Spinal cord (tissue), 10 donors: ENCODE measurements at places on chromosomes 1 and 21. TPM values are rescaled to one million over a fixed set of nuclear protein-coding genes. Genes with fewer than 3 reads are reported as not detected.

Gene AGMAT
- 1.9 TPM for polyA plus RNA-seq

Gene KIF26B
- polyA plus RNA-seq = 37.1 TPM

DNA sequence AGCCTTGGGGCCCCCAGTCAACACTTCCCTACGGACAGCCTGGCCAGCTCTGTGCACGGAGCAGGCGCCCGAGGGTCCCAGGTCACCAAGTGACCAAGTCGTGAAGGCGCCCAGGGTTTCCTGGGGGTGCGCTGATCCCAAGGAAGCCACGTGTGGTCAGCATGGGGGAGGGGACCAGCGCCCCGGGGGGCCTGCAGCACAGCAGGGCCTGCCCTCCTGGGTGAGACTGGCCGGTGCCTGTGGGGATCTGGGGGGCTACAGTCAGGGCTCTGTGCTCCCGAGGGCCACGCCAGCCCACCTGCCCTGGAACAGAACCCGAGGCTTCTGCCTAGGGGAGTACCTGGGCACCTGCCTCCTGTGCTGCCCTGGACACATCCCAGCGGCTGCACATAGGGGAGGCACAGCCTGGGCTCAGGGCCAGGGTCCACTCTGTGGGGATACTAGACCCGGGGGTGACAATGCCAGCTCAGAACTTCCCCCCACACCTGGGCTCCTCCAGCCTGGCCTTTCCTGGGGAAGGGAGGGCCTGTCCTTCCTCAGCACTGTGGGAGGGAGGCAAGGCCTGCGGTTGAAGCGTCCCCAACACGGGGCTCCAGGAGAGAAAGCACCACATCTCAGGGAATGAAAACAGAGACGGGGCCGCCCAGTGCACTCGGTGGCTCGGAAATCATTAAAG is 6.2 kb upstream of the POFUT2 start:
- H3K36me3 ChIP-seq = peaks cover 19% of the 10 kb centered on the region
- DNase-seq = no peak
- H3K4me3 ChIP-seq = no peak overlapping the region
- H3K4me1 ChIP-seq = peaks cover 51% of the 10 kb centered on the region

Gene MCOLN2
- polyA plus RNA-seq = 0.36 TPM

GRCh38 chr1:12112711-12113161 is 49.6 kb downstream of the TNFRSF8 start:
- DNase-seq = no peak
- no peaks in the 10 kb centered on the region for H3K36me3 ChIP-seq
- H3K27ac ChIP-seq = no peak overlapping the region

- no peak overlapping the region for H3K27ac ChIP-seq
- no peaks in the 10 kb centered on the region for H3K4me1 ChIP-seq
- no peaks in the 10 kb centered on the region for H3K27me3 ChIP-seq
- no peaks in the 10 kb centered on the region for H3K36me3 ChIP-seq
- no peak for DNase-seq
- no peak overlapping the region for H3K4me3 ChIP-seq
These were observed 897.2 kb downstream of the ADGRL2 start for GRCh38 chr1:82697965-82698364.

Gene TMCC2
- 77.4 TPM for polyA plus RNA-seq

GRCh38 chr21:20944139-20944538 is 54.1 kb upstream of the NCAM2 start:
- H3K36me3 ChIP-seq = no peaks in the 10 kb centered on the region
- H3K4me3 ChIP-seq = no peak overlapping the region
- H3K27ac ChIP-seq = no peak overlapping the region
- H3K4me1 ChIP-seq = no peaks in the 10 kb centered on the region
- no peak for DNase-seq
- H3K27me3 ChIP-seq = no peaks in the 10 kb centered on the region

GRCh38 chr1:51344602-51345299 is 14.4 kb upstream of the TTC39A start:
- DNase-seq = no peak
- H3K4me3 ChIP-seq = no peak overlapping the region
- peaks cover 42% of the 10 kb centered on the region for H3K27me3 ChIP-seq
- H3K27ac ChIP-seq = no peak overlapping the region

DNA sequence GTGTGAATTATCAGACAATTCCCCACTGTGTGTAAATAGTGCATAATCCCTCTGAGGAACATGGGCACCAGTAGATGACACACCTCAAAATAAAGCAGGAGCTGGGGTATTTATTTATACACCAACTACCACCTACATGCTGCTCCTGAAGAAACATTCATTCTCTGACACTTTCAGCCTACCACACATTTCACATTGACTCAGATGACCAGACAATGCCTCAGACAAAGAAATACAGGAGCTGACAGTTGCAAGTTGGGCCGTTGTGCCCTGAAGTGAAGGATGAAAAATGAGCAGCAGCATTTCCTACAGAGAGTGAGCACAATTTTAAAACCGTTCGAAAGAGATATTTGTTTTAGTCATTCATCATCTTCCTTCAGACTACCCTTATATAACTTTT is 63.2 kb downstream of the RGS2 start:
- DNase-seq = no peak
- no peaks in the 10 kb centered on the region for H3K36me3 ChIP-seq
- no peak overlapping the region for H3K27ac ChIP-seq
- no peaks in the 10 kb centered on the region for H3K4me1 ChIP-seq
- H3K4me3 ChIP-seq = no peak overlapping the region
- no peaks in the 10 kb centered on the region for H3K27me3 ChIP-seq

Gene SMIM11
- 12.4 TPM for polyA plus RNA-seq

DNA sequence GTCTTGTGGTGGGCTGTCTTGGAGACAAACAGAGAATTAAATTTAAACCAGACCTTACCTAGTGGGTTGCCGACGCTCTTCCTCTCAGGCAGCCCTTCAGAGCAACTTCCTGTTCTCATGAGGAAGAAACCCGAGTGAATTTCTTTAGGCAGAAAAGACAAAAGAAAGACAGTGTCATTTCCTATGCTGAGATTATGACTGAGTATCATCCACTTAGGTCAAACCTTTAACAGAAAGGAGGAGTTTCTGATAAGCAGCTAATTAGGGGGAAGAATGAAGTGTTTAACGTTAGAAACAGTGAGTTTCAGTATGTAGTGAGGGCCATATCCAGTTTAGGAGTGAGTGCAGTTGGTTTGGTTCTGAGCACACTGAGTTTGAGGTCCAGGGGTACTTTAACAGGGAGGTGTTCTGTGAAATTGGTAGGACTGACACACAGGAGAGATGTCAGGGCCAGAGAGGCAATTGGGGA is 38.7 kb downstream of the FASLG start:
- no peak overlapping the region for H3K27ac ChIP-seq
- no peak for DNase-seq
- no peaks in the 10 kb centered on the region for H3K4me1 ChIP-seq
- H3K36me3 ChIP-seq = no peaks in the 10 kb centered on the region
- no peaks in the 10 kb centered on the region for H3K27me3 ChIP-seq
- H3K4me3 ChIP-seq = no peak overlapping the region

GRCh38 chr1:150579945-150580642 is 684 bp upstream of the MCL1 start:
- H3K27me3 ChIP-seq = no peaks in the 10 kb centered on the region
- H3K27ac ChIP-seq = peak overlapping the region; percentile 99
- H3K4me1 ChIP-seq = peaks cover 6% of the 10 kb centered on the region
- H3K36me3 ChIP-seq = peaks cover 6% of the 10 kb centered on the region
- H3K4me3 ChIP-seq = peak overlapping the region; percentile 93

DNA sequence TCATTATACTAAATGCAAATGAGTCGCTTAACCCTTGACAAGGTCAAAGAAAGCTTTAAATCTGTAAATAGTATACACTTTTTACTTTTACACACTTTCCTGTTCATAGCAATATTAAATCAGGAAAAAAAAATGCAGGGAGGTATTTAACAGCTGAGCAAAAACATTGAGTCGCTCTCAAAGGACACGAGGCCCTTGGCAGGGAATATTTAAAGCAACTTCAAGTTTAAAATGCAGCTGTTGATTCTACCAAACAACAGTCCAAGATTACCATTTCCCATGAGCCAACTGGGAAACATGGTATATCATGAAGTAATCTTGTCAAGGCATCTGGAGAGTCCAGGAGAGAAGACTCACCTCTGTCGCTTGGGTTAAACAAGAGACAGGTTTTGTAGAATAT is 62.7 kb downstream of the CAPN2 start:
- DNase-seq = no peak
- no peak overlapping the region for H3K4me3 ChIP-seq
- H3K4me1 ChIP-seq = no peaks in the 10 kb centered on the region
- H3K36me3 ChIP-seq = peaks cover 44% of the 10 kb centered on the region

Gene URB2
- 8.2 TPM for polyA plus RNA-seq

GRCh38 chr1:240765732-240766363 is 153.9 kb upstream of the GREM2 start:
- no peaks in the 10 kb centered on the region for H3K36me3 ChIP-seq
- no peaks in the 10 kb centered on the region for H3K4me1 ChIP-seq
- no peaks in the 10 kb centered on the region for H3K27me3 ChIP-seq

- H3K36me3 ChIP-seq = no peaks in the 10 kb centered on the region
- no peak overlapping the region for H3K27ac ChIP-seq
- H3K4me1 ChIP-seq = no peaks in the 10 kb centered on the region
- DNase-seq = no peak
- no peaks in the 10 kb centered on the region for H3K27me3 ChIP-seq
These were observed 19.9 kb upstream of the ERICH3 start for GRCh38 chr1:74693473-74693872.

GRCh38 chr1:58095183-58095582 is 451.3 kb downstream of the OMA1 start:
- no peak overlapping the region for H3K4me3 ChIP-seq
- no peak for DNase-seq
- no peak overlapping the region for H3K27ac ChIP-seq
- no peaks in the 10 kb centered on the region for H3K36me3 ChIP-seq
- no peaks in the 10 kb centered on the region for H3K4me1 ChIP-seq
- H3K27me3 ChIP-seq = no peaks in the 10 kb centered on the region

DNA sequence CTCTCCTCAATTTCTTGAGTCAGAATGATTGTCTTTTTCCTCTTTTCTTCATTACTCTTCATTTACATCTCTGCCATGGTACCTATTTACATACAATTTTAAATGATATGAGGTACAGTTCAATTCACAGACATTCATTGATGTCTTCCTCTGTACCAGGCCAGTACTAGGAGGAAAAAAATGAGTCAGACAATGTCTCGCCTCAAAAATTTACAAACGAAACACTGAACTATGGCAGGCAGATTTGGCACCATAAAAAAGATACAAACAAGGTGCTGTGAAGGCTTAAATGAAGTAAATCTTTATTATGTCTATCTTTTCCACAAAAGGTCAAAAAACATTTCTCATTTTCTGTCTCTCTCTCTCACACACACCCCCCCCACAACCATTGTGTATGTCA is 71.0 kb downstream of the RGS13 start:
- H3K4me1 ChIP-seq = no peaks in the 10 kb centered on the region
- H3K27ac ChIP-seq = no peak overlapping the region
- DNase-seq = no peak
- H3K27me3 ChIP-seq = no peaks in the 10 kb centered on the region
- H3K4me3 ChIP-seq = no peak overlapping the region
- no peaks in the 10 kb centered on the region for H3K36me3 ChIP-seq

- peaks cover 6% of the 10 kb centered on the region for H3K4me1 ChIP-seq
- H3K27ac ChIP-seq = no peak overlapping the region
- DNase-seq = no peak
These were observed 3.6 kb upstream of the ZNF697 start for GRCh38 chr1:119651641-119652040.

DNA sequence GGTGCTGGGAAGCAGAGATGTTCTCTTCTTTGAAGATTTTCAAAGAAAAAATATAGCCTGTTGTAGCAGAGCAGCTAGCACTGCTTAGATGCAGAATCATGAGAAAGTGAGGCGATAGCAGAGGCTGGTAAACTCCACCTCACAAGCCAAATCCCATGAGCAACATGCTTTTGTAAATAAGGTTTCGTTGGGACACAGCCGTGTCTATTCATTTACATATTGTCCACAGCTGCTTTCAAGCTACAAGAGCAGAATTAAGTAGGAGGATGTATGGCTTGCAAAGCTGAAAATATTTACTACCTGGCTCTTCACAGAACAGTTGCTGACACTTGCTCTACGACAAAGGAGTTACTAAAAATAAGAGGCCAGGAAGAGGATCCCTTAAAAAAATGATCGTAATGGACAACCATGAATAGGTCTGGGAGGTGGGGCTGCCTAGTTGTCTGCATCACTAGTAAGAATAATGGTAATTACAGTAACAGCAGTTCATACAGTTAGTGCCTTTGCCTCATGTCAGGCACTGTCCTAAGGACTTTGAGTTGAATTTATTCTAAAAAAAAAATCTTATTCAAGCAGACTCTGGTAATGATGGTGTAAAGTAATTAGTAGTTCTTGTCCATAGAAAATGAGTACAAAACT is 622.0 kb downstream of the KIF26B start:
- no peak for DNase-seq
- H3K27me3 ChIP-seq = no peaks in the 10 kb centered on the region

GRCh38 chr1:60345621-60346020 is 272.1 kb upstream of the C1orf87 start:
- DNase-seq = no peak
- H3K4me1 ChIP-seq = no peaks in the 10 kb centered on the region
- no peak overlapping the region for H3K27ac ChIP-seq
- no peaks in the 10 kb centered on the region for H3K36me3 ChIP-seq

GRCh38 chr1:55081905-55082296 is 42.6 kb downstream of the PCSK9 start:
- DNase-seq = no peak
- no peak overlapping the region for H3K4me3 ChIP-seq
- H3K36me3 ChIP-seq = peaks cover 13% of the 10 kb centered on the region
- no peaks in the 10 kb centered on the region for H3K27me3 ChIP-seq

DNA sequence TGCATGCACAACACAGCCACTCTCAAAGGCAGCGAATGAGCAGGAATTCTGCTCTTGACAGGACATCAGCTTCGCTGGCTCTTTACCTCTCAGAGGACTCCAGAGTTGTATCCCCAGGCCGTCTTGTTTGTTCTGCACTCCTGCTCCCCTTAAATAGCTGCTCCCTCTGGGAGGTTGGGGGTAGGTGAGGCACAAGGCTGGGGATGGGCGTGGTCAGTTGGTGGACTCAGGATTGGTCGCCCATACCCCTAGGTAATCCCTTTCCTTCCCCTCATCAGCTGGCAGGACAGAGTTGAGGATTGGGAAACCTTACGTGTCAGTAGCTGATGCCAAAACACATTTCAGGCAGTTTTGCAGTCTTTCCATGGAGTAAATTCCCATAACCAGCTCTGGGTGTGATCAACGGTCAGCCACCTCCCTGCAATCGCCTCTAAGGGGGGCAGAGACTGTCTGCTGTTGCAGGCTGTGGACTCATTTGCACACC is at the start of gene PLA2G2A:
PLA2G2A (minus strand) TSS at position 125 of the 484 bp plus-strand sequence. CDS start 845 bp downstream, outside the sequence.
- no peaks in the 10 kb centered on the region for H3K27me3 ChIP-seq
- no peak for DNase-seq
- no peaks in the 10 kb centered on the region for H3K36me3 ChIP-seq
- no peak within 1 kb of the TSS for H3K27ac ChIP-seq

Gene UTS2
- 33.9 TPM for polyA plus RNA-seq

DNA sequence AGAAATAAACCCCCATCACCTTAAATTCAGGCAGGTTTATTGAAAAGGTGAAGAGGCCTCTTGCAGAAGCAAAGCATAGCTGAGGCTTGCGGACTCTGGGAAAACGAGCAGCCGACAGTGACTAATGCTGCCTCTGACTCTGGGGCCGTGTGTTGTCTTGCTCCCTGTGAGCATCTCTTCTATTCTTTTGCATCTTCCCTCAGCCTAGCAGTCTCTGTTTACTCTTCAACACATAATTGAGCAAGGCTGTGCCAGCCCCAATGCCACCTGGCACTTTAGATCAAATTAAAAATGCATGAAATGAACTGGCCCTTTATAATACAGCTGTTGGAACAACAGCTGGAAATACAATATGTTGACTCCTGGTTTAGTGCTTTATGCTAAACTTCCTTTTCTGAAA is 18.4 kb upstream of the REG4 start:
- no peak overlapping the region for H3K27ac ChIP-seq
- H3K4me1 ChIP-seq = no peaks in the 10 kb centered on the region
- H3K36me3 ChIP-seq = no peaks in the 10 kb centered on the region
- H3K4me3 ChIP-seq = no peak overlapping the region

GRCh38 chr1:168454211-168454815 is 89.5 kb downstream of the XCL2 start:
- H3K27ac ChIP-seq = no peak overlapping the region
- no peaks in the 10 kb centered on the region for H3K27me3 ChIP-seq
- no peak overlapping the region for H3K4me3 ChIP-seq
- DNase-seq = no peak
